Stimulated activated CD8-positive, alpha-beta memory T cell treated with anti-CD3 and anti-CD28 coated beads, Interleukin-7, amount 100 ng/mL, for 1 hour (primary cell): ENCODE measurements at places on chromosomes 13 and 19.

DNA sequence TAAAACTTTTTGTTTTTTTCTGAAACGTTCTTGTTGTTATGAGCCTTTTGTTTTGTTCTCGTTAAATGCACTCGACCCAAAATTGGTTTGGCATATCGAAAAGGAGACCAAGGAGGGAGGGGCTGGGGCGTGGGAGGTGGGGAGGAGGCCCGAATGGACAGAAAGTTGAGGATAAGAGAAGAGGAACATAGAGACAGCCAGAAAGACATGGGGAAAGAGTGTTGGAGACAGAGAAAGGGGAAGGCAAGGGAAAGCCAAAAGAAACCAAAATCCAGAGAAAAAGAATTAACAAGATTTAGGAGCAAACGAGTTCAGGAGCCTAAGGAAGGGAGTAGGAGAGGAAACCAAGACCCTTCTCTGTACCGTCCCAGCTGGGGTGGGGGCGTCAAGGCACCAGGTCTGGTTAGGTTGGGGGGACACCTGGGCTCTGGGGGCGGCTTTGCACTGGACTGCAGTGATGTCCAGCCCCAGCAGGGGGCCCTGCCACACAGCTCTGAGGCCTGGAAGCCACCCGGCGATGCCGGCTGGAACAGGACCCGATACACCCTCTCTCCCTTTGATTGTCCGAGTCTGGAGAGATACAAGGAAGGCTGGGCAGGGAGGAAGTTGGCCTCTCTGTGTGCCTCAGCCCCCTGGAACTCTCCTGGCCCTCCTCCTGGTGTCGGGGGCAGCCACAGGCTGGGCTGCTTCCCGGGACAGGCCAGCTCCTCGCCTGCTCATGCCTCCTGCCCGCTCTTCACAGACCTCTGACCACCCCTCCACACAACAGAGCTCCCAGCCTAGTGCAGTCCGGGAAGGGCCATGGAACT, 11.6 kb upstream of the ASF1B start:
- DNase-seq: no peak

DNA sequence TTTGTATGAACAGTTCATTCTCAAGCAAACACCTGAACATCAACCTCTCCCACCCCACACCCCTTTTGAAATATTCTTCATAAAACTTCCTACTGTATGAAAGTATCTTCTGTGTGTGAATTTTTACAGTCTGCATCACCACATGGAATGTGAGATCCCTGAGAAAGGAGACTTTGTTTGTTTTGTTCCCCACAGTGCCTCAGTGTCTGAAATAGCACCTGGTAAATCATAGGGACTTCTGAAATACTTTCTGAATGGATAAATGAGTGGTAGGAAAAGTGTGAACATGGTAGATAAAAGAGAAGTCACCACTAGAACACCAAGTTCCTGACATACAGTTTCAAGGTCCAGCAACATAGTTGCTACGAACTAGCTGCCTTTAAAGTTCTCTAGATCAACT, 1071.2 kb downstream of the EFNB2 start:
- no peak for DNase-seq

- DNase-seq: no peak
These were observed 15.9 kb upstream of the SLC35E1 start for GRCh38 chr19:16587833-16588823.

DNA sequence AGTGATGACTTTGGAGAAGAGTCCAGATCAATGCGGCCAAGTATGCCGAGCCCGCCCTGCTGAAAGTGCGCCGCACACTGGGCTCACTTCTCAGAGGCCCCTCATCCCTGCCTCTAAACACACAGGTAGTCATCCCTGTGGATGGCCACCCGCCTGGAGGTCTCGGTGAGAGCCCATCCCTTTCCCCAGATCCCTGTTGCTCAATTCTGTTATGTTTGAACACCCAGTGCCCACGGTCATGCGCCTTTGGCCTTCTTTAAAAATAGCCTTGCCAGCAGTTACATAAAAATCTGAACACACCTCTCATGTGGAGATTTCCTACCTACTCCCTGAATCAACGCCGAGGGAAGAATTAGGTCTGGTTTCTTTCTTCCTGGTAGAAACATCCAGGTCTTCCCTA, 11.9 kb downstream of the ELAVL1 start:
- no peak for DNase-seq

- no peak for DNase-seq
These were observed 2.1 kb upstream of the GRTP1 start for GRCh38 chr13:113365971-113366588.

DNA sequence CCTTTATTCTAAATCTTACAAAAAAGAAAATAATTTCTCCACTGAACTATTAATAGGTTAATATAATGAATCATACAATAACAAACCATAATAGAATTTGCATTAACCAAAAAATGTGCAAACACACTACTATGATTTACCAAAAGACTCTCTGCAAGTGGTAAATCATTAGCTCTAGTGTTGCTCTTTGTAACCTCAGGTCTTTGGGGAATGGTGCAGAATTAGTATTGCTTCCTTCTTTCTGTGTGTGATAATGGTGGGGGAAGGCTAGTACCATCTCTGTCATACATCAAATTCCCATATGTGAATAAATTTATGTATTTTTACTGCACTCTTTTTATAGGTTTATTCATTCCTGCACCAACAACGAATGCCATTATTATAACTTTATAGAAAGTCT, 105.1 kb downstream of the COG6 start:
- no peak for DNase-seq

DNA sequence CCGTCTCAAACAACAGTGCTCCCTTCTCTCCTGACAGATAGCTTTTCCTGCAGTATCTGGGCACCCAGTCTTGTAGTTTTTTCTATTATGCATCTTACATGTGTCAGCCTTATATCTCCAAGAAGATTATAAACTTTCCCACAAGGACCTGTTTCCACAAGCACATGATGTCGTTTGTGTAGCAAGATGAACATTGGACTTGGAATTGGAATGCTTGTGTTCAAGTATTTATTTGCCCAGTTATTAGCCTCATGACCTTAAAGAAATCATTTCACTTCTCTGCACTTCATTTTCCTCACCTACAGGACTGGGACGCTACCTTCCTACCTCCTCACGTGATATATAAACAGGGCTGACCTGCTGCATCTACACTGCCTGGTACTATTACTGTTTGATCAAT, 21.5 kb downstream of the SHISA2 start:
- no peak for DNase-seq

GRCh38 chr19:18322318-18322758, 538 bp downstream of the LSM4 start:
- DNase-seq: no peak

DNA sequence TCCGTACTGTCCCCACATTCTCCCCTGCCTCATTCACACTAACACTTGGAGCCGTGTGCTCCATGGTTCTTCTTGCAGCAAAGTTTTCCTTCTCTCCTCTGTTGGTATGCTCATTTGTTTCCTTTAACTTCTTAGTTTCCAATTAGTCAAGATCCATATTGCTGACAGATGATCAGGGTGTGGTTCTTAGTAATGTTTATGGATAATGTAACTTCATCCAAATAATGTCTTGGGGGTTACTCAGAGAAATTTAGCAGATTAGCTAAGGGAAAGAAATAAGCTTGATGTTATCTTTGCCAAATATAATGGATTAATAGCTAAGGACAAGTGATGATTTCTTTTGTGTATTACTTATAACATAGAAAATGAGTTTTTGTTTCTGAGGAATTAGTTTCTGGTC, 174.4 kb downstream of the NUFIP1 start:
- DNase-seq: no peak

- DNase-seq: no peak
These were observed 2.9 kb upstream of the HOOK2 start for GRCh38 chr19:12778017-12778904.

DNA sequence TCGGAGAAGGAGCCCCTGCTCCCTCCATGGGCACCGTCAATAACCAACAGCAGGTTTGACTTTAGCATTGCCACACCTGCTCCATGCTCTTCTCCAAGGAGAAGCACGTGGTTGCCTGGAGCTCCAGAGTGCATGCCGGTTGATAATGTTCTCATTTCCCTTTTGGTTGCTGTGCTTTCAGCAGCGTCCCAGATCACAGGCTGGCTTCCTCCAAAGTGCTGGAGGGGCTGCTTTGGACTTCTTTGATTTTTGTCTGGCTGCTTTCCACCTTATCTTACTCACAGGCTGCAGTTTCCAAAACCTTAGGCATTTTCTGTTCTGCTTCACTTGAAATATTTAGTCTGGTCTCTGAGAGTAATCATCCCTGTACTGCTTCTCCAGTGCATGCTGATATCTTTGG, 123.8 kb upstream of the IRS2 start:
- DNase-seq: no peak

DNA sequence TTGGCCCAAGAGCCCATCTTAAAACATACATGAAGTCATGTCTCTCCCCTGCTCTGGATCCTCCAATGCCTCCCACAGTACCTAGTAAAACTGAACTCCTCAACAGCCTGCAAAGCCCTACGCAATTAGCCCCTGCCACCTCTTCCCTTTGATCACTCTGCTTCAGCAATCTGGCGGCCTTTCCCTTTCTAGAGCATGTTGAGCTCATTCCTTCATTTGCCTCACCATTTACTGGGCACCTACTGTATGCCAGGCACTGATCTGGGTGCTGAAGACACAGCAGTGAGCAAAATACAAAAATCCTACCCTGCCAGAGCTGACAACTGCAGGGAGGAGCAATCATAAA, 2.9 kb downstream of the KEAP1 start:
- DNase-seq: no peak

DNA sequence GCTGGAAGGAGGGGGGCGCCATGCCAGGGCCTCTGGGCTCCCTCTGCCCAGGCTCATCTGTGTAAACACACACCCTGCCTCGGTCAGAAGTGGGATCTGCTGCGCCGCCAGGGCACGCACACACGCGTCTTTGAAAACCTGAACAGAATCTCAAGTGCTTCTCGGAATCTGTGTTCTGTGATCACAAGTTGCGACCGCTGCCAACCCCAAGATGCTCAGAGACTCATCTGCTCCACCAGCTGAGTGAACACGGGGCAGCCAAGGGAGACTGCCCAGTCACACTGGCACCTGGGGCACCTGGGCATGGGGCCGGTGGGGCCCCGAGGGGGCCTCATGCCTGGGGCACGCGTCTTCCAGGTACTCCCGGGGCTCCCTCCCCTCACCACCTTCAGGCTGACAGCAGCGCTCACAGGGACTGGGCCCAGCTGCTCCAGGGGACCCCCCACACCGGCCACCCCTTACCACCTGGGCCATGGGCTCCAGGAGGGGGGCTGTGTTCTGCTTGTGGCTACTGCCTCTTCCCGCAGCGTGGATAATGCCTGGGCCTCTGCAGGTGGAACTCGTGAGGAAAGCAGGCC, 59.0 kb downstream of the KLF2 start:
- DNase-seq: no peak

DNA sequence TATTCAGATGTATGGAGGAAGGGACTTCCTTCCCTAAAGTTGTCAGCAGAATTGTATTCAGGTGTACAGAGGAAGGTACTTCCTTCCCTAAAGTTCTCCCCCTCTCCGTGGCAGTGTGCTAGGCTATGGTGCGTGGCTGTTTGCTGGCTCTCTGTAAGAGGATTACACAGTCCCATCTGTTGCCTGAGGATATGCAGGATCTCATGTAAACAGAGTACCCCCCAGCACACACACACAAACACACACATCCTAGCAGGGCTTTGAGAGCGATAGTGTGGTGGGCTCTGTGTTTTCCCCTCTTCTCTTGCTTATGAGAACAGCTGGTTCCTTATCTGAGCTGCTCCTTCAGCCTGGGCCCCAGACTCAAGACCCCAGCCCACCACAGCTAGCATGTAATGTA, 10.3 kb downstream of the NEK5 start:
- DNase-seq: no peak

GRCh38 chr13:106534639-106535551, 567 bp downstream of the EFNB2 start:
- no peak for DNase-seq

GRCh38 chr19:43847884-43848283, 20.8 kb downstream of the ZNF283 start:
- DNase-seq: no peak

DNA sequence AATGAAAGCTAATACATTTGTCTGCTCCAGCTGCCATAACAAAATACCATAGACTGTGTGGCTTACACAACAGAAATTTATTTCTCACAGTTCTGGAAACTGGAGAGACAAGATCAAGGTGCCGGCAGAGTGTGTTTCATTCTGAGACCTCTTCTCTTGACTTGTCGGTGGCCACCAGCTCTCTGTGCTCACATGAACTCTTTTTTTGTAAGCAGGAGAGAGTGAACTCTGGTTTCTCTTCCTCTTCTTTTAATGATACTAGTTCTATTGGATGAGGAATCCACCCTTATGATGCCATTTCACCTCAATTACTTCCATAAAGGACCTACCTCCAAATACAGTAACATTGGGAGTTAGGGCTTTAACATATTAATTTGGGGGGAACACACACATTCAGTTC, 11.7 kb downstream of the KCTD12 start:
- DNase-seq: no peak

- no peak for DNase-seq
These were observed 183.9 kb upstream of the SLC10A2 start for GRCh38 chr13:103250071-103250470.

GRCh38 chr19:34319785-34320184, 45.2 kb upstream of the GPI start:
- DNase-seq: no peak

DNA sequence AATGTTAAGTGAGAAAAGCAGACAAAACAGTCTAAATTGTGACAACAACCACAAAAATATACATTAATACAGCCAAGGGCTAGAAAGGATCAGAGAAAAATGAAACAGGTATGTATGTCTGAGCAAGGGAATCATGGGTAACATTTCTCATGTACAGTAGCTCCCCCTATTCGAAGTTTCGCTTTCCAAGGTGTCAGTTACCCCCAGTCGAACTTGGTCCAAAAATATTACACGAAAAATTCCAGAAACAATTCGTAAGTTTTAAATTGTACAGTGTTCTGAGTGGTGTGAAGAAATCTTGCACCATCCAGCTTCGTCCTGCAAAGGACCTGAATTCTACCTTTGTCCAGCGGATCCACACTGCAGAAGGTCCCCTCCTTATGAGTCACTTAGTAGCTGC, 1.8 kb upstream of the RNASEH2B start:
- no peak for DNase-seq

GRCh38 chr19:46927106-46927505, 66.3 kb downstream of the ARHGAP35 start:
- DNase-seq: no peak
